ENCODE measurements at places on chromosomes 5 and 9. TPM values are rescaled to one million over a fixed set of nuclear protein-coding genes. Genes with fewer than 3 reads are reported as not detected.

GRCh38 chr9:91429501-91429900 is 5.9 kb upstream of the NFIL3 start:
- DNase-seq = no peak

DNA sequence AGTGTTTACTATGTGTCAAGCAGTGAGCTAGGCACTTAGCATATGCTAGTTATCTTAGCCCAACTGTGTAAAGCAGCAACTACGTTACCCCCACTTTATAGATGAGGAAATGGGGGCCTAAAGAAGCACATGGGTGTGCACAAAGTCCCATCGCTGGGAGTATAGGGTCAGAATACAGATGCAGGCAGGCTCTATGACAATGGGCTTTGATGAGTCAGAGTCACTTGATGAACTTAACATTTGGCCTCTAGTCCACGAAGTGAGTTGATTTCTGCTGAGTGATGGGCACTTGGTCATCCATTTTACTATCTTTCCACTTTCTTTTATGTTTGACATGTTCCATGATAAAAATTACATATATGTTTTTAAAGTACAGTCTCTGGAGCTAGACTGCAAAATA is 204.3 kb downstream of the TRIM32 start:
- no peak for DNase-seq

SEMA4D gene
- total RNA-seq = 0.56 TPM

DNA sequence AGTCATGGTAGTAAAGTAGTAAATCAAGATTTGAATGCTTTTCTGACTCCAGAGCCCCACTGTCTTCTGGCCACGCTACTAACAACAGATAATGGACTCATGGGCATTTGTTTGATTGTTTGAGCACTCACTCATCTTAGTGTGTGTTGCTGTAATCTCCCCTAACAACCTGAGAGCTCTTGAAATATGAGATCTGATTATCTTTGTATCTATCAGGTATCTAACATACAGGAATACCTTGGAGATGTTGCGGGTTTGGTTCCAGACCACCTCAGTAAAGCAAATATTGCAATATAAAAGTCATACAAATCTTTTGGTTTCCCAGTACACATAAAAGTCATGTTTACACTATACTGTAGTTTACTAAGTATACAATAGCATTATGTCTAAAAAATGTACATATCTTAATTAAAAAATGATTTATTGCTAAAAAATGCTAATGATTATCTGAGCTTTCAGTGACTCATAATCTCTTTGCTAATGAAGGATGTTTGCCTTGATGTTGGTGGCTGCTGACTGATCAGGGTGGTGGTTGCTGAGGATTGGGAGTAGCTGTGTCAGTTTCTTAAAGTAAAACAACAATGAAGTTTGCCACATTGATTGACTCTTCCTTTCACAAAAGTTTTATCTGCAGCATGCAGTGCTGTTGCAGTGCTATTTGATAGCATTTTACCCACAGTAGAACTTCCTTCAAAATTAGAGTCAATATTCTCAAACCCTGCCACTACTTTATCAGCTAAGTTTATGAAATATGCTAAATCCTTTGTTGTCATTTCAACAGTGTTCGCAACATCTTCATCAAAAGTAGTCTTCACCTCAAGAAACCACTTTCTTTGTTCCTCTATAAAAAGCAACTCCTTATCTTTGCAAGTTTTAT is 92.2 kb downstream of the ZNF462 start:
- DNase-seq = no peak

KCNMB1 gene
- not detected for total RNA-seq

DNA sequence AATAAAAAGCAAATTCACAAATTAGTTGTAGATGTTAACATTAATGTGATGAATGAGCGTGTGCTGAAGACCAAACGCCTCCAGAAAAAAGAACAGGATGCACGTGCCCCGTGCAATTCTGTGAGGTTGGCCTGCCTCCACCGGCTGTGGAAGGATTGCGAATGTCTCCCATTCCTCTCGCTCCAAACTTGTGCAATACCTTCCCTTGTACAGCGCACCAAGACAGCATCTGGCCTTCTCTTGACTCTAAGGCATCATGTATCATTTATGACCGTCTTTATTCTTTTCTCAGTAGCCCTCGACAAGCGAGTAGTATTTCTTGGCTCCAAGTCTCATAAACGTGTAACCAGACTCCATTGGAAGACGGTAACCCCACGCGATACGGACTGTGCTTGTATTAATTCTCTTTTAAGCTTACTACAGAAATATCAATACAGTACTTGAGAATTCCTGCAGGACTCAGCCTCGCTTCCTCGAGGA is 1.5 kb upstream of the TESK1 start:
- DNase-seq = peak; percentile 86

GRCh38 chr5:149799965-149800516 is 69.9 kb downstream of the PPARGC1B start:
- DNase-seq = no peak

DNA sequence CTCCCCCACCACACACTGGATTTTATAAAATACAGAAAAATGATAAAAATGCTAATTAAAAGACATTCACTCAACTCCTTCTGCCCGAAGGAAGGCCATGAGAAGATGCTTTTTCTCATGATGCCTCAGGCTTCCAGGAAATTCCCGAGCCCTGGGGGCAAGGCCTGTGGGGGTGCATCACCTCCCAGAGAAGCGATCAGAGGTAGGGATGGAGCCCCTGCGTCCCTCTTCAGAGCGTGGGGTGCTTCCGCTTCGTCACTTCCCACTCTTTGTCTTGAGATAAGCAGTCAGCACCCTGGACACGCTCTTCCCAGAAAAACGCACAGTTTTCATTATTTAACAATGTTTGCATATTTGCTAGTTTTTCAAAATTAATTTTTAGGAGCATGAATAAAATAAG is 33.3 kb upstream of the SH3PXD2B start:
- no peak for DNase-seq

GRCh38 chr5:143694357-143694756 is 117.6 kb upstream of the HMHB1 start:
- no peak for DNase-seq

LTC4S gene
- total RNA-seq = not detected

GRCh38 chr5:112355058-112355685 is 63.9 kb downstream of the EPB41L4A start:
- DNase-seq = no peak

DNA sequence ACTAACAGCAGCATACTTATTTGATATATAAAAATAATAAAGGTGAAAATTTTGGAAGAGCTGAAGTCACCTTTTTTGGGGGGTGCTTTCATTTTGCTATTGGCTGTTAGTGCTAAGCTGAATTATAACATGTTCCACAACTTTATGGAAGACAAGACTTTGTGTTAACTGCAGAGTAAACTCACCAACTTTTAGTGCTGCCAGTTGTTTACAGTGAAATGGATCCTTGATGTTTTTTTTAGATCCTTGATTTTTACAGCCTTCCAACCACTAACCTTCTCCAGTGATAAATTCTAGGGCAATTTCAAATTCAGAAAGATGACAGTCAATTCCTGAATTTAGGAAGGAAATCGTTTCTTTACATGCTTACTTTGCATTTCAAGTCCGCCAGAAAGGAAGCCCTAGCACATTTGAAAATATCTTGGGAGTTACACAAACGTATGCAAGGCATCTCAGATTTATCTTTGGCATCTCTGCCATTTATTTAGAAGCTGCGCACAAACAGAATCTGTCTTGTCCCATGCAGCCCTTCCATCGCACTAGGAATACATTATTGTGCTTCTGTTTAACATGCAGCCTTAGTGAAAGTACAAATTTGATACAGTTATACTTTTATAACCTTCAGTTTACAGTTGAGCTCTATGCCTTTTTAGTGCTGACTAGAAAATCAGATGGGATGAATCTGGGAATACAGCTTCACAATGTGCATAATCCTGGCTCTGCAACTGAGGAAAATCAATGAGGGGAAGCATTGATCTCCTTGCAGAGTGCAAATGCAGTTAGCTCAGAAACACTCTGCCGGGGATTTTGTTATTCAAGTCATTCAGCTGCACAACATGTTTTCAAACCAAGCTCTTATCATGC is 142.4 kb upstream of the ZNF608 start:
- no peak for DNase-seq

- no peak for DNase-seq
These were observed 425.7 kb downstream of the PIK3R1 start for GRCh38 chr5:68641211-68641610.

SOHLH1 gene
- total RNA-seq = not detected

DNA sequence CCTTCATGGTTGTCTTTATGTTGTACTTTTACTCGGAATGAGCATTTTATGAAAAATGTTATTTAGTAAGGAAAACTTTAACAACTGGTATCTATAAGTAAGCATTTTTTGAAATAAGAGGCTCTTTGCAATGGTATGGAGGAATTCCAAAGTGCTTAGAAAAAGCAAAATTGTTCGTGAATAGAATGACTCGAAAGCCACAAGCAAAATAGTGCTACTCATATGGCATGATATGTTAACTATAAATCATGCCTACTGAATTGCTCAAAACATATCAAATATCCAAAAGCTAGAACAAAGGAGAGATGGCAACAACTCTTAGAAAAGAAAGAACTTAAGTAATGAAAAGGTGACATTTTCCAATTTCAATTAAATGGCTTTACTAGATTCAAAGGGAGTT is 216.3 kb downstream of the KIAA0825 start:
- peak; percentile 6 for DNase-seq

DNA sequence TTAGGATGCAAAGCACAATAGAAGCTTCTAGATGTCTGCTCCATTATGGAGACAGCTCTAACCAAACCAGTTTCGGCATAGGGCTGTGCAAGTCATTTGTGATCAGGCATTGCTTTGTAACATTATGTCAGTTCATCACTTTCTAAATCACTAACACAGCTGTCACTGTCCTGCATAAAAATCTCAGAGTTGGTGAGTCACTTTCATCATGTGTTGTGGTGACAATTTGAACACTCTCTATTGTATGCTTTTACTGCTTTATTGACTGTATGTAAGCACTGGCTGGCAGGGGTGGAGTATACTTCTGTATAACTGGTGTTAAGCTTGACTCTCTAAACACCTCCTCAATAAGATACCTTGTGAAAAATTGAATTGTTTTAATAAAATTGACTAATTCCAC is 77.9 kb downstream of the SLCO4C1 start:
- no peak for DNase-seq

GRCh38 chr5:151270599-151270998 is 17.6 kb downstream of the GM2A start:
- peak; percentile 85 for DNase-seq

ERAP2 gene
- total RNA-seq = 18.3 TPM

SLC25A2 gene
- 0.28 TPM for total RNA-seq

DNA sequence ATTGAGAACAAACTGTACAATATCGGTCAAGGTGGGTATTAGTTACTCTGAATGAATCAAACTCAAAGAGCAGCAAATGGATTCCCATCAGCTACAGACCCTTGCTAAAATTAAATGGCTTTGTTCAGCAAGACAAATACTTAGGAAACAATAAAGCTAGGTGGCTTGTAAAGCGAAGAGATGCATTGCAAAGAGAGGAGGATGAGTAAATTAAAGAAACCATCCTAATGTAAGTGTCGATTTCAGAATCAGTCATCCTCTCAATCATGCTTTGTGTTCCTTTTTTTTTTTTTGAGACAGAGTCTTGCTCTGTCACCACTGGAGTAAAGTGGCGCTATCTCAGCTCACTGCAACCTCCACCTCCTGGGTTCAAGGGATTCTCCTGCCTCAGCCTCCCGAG is 359.2 kb upstream of the ZNF462 start:
- no peak for DNase-seq

DNA sequence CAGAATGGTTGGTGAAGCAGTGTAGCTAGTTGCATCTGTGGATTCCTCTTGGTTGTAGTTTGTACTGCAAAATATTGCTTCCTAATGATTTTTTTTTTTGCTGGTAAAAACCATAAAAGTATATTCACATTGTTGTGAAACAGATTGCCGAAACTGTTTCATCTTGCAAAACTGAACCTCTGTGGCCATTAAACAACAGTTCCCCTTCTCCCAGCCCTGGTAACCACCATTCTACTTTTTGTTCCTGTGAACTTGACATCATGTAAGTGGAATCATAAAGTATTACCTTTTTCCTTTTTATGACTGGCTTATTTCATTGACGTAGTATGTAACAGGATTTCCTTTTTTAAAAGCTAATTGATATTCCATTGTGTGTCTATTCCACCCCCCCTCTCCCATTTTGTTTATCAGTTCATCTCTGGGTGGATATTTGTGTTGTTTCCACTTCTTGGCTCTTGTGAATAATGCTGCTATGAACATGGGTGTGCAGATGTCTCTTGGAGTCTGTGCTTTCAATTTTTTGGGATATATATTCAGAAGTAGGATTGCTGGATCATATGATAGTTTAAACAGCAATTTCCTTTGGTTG is 11.8 kb downstream of the SUB1 start:
- DNase-seq = no peak

DNA sequence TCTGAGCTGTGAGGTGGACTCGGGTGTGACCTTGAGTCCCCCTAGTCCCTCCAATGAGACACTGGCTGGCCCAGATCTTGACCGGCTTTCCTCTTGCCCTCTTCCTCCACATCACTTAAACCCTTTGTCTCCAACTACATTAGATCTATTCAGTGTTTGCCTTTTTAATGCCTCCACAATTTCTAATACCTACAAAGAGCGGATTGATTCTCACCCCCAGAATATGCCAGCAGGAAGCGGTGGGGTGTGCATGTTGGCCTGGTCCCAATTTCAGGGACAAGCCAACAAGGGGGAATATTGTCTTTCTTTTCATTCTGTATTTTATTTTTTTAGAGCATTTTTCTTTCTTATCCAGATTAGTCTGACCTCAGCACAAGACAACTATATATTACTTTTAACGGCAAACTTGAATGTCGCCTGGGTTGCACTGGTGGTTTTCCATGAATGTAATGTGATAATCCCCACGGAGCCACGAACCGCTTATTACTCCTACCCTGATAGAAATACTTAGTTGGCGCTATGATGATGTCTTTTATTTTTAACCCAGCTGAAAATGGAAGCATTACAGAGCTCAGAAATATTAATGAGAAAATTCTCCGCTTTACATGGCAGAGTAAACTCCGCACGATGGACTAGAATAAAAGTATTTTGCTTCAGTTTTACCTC is 68.5 kb upstream of the MYO10 start:
- DNase-seq = no peak

FAM78A gene
- under 0.01 TPM for total RNA-seq

GRCh38 chr5:145407300-145408047 is 427.7 kb downstream of the PRELID2 start:
- no peak for DNase-seq

DNA sequence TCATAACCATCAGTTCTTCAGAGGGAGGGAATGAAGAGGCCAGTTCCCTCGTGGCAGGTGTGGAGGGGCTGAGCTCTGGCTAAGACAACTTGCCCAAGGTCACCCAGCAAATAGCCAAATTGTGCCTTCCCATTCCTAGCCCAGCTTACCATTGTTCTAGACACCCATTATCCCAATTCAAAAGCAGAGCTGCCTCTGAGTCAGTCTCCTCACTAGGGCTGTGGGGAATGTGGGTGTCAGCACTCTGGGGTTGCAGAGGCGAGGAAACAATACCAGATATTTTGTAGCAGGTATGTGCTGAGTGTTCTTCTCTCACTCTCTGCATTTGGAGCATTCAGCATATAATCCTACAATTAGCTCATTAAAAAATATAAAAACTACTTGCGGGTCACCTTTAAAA is 270.8 kb downstream of the PSAT1 start:
- DNase-seq = no peak

- DNase-seq = no peak
These were observed 267.1 kb downstream of the GADD45G start for GRCh38 chr9:89871871-89872331.

GRCh38 chr9:96158909-96159575 is 142.9 kb downstream of the HSD17B3 start:
- no peak for DNase-seq

SYNPO gene
- total RNA-seq = 3.0 TPM

FRMPD1 gene
- total RNA-seq = not detected

RGS7BP gene
- not detected for total RNA-seq

PRR7 gene
- total RNA-seq = 1.1 TPM

FREM1 gene
- total RNA-seq = not detected

Data from IMR-90 (cell line).